Stimulated activated naive B cell treated with anti-CD40 and anti-IgM and Interleukin-4, amounts not matched to agents 10 μg/mL and 1 μg/mL and 100 μg/mL, for 72 hours (primary cell): ENCODE measurements at places on chromosomes 1 and 21.

DNA sequence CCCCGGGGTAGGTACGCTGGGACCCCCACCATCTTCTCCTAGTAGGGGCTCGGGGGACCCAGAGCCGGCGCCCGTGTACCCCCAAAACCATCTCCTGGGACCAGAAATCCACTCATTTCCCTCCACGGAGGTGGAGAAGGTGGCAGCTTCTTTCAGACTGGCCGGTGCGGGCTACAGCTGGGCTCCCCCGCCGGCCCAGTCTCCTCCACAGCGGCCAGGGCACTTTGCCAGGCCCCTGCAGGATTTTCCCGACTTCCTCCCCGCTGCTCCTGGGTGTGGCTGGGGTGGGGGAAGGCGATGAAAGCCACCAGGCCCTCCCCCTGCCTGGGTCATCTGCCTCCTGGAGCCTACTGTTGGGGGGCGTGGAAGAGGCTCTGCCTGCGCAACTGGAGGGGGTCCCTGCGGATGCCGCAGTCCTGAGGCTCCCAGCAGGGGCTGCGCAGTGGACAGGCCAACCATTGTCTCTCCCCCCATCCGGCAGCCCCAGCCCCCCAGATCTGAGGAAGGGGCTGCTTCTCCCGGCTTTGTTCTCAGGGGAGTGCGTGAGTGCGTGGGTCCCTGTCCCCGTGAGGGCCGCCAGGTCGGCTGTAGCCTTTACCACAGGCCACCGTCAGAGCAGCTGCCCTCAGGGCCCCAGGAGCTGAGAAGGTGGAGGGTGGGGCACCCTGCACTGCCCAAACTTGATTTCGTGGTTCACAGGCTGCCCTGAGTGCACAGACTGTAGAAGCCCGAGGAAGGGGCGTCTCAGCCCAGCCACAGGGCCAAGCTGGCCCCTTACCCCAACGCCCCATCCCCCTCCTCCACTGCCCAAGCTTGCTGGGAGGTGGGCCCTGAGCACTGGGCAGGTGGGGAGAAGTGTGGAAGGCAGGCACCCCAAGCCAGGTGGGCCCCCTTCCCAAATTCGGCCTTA is 1.3 kb downstream of the AGRN start:
- peaks cover 8% of the 10 kb centered on the region for H3K36me3 ChIP-seq
- no peak overlapping the region for H3K27ac ChIP-seq
- H3K4me1 ChIP-seq: peaks cover 20% of the 10 kb centered on the region
- H3K4me3 ChIP-seq: peak overlapping the region; percentile 70

- no peak for DNase-seq
- no peak overlapping the region for H3K27ac ChIP-seq
- H3K4me1 ChIP-seq: peaks cover 10% of the 10 kb centered on the region
- no peak overlapping the region for H3K4me3 ChIP-seq
- peaks cover 9% of the 10 kb centered on the region for H3K27me3 ChIP-seq
Measured at GRCh38 chr1:63701187-63701586, 72.6 kb upstream of the ROR1 start.

GRCh38 chr1:244545511-244545910 is 84.4 kb downstream of the CATSPERE start:
- H3K36me3 ChIP-seq: peaks cover 7% of the 10 kb centered on the region
- H3K4me3 ChIP-seq: no peak overlapping the region
- H3K27me3 ChIP-seq: no peaks in the 10 kb centered on the region
- DNase-seq: no peak
- no peak overlapping the region for H3K27ac ChIP-seq

DNA sequence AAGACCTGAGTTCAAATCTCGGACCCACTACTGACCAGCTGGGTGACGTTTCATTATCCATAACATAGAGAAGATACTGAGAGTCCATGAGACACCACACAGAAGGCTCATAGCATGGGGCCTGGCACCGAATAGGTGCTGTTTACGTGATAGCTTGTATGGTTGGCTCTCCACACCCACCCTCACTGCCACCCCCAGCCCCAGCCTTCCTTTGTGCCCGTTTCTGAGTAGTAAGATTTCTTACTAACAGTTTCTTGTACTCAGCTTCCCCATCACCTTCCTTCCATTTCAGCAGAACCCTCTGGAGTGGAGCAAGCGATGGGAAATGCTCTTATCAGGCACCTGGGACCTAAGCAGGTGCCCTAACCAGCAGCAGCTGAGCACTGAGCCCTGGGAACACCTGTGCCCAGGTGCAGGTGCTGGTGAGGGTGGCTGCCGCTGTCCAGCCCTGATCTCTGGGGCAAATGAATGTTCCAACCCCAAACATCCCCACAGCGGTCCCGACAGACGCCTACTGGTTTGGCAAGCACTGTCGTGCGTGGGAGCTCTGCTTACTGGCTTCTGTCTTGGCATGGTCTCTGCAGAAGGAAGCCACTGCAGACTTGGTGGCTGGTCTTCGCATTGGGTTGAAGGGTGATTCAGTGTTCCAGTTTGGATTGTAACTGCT is 225.4 kb downstream of the CAMTA1 start:
- no peak overlapping the region for H3K4me3 ChIP-seq
- no peak for DNase-seq
- H3K27ac ChIP-seq: no peak overlapping the region
- no peaks in the 10 kb centered on the region for H3K36me3 ChIP-seq

- H3K36me3 ChIP-seq: peaks cover 23% of the 10 kb centered on the region
- H3K4me1 ChIP-seq: peaks cover 17% of the 10 kb centered on the region
- H3K27me3 ChIP-seq: no peaks in the 10 kb centered on the region
- DNase-seq: no peak
Measured at GRCh38 chr1:179142889-179143299, 61.0 kb downstream of the TOR3A start.

GRCh38 chr1:47482786-47483185 is 44.9 kb downstream of the FOXD2 start:
- H3K4me1 ChIP-seq: no peaks in the 10 kb centered on the region
- H3K27ac ChIP-seq: no peak overlapping the region
- no peak overlapping the region for H3K4me3 ChIP-seq
- peaks cover 26% of the 10 kb centered on the region for H3K27me3 ChIP-seq
- H3K36me3 ChIP-seq: no peaks in the 10 kb centered on the region

- H3K27me3 ChIP-seq: no peaks in the 10 kb centered on the region
- H3K4me1 ChIP-seq: peaks cover 40% of the 10 kb centered on the region
- DNase-seq: no peak
- peaks cover 38% of the 10 kb centered on the region for H3K36me3 ChIP-seq
- H3K4me3 ChIP-seq: peak overlapping the region; percentile 70
Measured at GRCh38 chr1:1212780-1213344, 1.1 kb downstream of the TNFRSF4 start.

GRCh38 chr1:208781391-208782045 is 537.3 kb upstream of the PLXNA2 start:
- DNase-seq: no peak
- no peaks in the 10 kb centered on the region for H3K36me3 ChIP-seq
- H3K4me1 ChIP-seq: no peaks in the 10 kb centered on the region
- H3K27me3 ChIP-seq: no peaks in the 10 kb centered on the region

- H3K27ac ChIP-seq: peak overlapping the region; percentile 86
- no peak for DNase-seq
- H3K4me3 ChIP-seq: no peak overlapping the region
- no peaks in the 10 kb centered on the region for H3K27me3 ChIP-seq
- peaks cover 48% of the 10 kb centered on the region for H3K36me3 ChIP-seq
Measured at GRCh38 chr1:23895082-23895481, 18.1 kb downstream of the CNR2 start.

DNA sequence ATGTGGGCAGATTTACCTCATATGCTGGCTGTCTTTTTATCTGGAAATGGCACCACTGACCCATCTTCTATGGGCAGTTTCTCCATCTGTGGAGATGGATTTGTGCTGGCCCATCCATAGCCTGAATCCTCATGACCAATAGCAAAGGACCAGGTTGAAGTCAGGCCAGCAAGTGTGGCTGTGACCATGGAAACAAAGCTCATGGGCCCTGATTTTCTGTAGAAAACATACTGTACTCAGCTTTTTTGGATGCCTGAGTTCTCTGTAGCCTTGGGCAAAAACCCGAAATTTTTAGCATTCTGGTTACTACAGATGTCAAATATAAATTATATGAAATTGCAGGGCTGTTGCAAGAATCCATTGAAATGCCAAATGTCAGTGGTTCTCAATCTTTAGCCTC is 155.0 kb downstream of the PLXNA2 start:
- H3K27me3 ChIP-seq: no peaks in the 10 kb centered on the region
- no peaks in the 10 kb centered on the region for H3K36me3 ChIP-seq
- H3K4me1 ChIP-seq: peaks cover 9% of the 10 kb centered on the region
- no peak overlapping the region for H3K4me3 ChIP-seq
- no peak for DNase-seq

GRCh38 chr1:80385650-80386049 is 1379.1 kb upstream of the ADGRL4 start:
- H3K4me3 ChIP-seq: no peak overlapping the region
- no peak overlapping the region for H3K27ac ChIP-seq
- H3K36me3 ChIP-seq: no peaks in the 10 kb centered on the region
- DNase-seq: no peak
- no peaks in the 10 kb centered on the region for H3K27me3 ChIP-seq

- no peak overlapping the region for H3K4me3 ChIP-seq
- no peaks in the 10 kb centered on the region for H3K4me1 ChIP-seq
- no peak overlapping the region for H3K27ac ChIP-seq
- H3K27me3 ChIP-seq: peaks cover 13% of the 10 kb centered on the region
Measured at GRCh38 chr1:53561503-53562105, 102.4 kb downstream of the DMRTB1 start.

DNA sequence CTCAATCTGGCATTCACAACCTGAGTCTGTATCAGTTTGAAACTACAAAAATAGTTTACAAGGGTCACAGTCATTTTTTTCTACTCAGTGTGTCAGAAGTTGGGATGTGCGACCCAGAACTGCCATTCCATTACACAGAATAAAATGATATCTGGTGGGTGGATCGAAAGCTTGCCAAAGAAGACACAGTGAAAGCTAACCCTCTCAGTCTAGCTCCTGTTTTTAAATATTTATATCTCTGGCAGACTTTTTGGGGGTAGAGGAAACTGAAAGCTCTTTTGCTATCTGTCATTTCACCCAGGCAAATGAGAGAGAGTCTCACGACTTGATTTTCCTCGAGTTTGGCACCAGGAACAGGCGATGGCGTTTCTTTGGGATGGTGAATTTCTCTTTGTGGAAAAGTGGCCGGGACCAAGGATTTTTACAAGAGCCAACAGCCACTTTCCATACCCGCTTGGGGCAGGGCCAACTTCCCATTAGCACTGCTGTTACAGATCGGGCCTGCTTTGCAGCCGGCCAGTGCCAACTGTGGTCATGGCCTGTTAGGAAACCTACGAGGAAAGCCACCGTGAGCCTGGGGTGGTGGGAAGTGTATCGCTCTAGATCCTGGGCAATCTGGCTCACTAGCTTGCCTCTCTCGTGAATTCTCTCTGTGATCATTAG is 185.5 kb upstream of the NFIA start:
- H3K27me3 ChIP-seq: no peaks in the 10 kb centered on the region
- no peak overlapping the region for H3K27ac ChIP-seq
- H3K36me3 ChIP-seq: no peaks in the 10 kb centered on the region
- no peak overlapping the region for H3K4me3 ChIP-seq

DNA sequence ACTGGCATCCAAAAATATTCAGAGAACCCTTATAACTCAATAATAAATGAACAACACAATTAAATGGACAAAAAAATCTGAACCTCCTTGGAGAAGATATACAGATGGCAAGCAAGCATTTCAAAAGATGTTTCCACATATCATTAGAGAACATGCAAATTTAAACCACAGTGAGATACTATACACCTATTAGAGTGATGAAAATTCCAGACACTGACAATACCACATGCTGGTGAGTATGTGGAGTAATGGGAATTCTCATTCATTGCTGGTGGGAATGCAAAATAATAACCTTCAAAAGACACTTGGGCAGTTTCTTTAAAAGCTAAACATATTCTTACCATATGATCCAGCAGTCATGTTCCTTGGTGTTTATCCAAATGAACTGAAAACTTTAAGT is 46.1 kb downstream of the HS2ST1 start:
- no peaks in the 10 kb centered on the region for H3K27me3 ChIP-seq
- peaks cover 2% of the 10 kb centered on the region for H3K36me3 ChIP-seq
- H3K4me1 ChIP-seq: peaks cover 17% of the 10 kb centered on the region

DNA sequence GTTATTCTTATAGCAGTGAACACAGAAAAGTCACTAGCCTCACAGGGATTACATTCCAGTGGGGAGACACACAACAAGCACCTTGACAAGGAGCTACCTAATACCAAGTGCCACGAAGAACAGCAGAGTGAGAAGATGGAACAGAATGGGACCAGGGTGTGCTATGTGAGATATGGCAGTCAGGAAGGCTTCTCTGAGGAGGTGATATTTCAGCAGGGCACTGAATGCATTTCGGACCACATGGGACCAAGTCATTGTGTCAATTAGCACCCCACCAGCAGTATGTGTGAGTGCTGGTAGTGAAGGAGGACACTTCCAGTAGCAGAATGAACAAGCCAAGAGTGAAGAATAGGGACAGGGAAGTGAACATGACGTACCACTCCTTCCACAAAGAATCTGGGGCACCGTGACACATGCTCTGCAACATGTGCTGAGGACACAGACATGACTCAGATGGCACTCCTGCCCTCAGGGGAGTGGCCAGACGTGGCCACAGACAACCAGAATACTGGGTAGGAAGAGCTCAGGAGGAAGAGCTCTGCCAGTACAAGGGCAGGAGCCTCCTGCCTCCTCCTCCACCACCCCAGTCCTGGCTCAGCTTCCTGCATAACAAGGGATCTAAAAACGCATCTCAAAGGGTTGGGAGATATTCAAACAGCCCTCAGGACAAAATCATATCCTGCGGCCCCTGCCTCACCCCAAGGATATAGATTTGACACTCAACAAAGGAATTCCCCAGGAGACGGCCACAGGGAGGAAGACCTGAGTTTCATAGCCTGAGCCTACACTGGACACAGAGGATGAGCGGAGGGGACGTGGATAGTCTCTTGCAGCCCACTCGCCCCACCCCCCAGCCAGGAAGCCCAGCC is 102.5 kb downstream of the TRABD2B start:
- H3K4me3 ChIP-seq: no peak overlapping the region
- H3K27me3 ChIP-seq: no peaks in the 10 kb centered on the region
- no peak overlapping the region for H3K27ac ChIP-seq
- no peak for DNase-seq
- no peaks in the 10 kb centered on the region for H3K4me1 ChIP-seq

- no peak overlapping the region for H3K4me3 ChIP-seq
- H3K4me1 ChIP-seq: peaks cover 3% of the 10 kb centered on the region
- DNase-seq: peak; percentile 39
- H3K27ac ChIP-seq: no peak overlapping the region
- no peaks in the 10 kb centered on the region for H3K27me3 ChIP-seq
- H3K36me3 ChIP-seq: peaks cover 48% of the 10 kb centered on the region
Measured at GRCh38 chr1:40774266-40774998, 9.2 kb upstream of the KCNQ4 start.
